AG20443 (cell line): ENCODE measurements at places on chromosomes 2 and 18.

GRCh38 chr18:78448106-78448505 lies 531.5 kb upstream of the SALL3 start:
- no peak for DNase-seq

- peak; percentile 56 for DNase-seq
Observed at GRCh38 chr2:172239944-172240590, 137.4 kb upstream of the DLX2 start.

- no peak for DNase-seq
Observed at GRCh38 chr18:26813043-26813442, 52.5 kb downstream of the AQP4 start.

GRCh38 chr2:64274399-64275173 lies 130.4 kb upstream of the PELI1 start:
- DNase-seq, result no peak

GRCh38 chr18:26804519-26804918 lies 61.0 kb downstream of the AQP4 start:
- no peak for DNase-seq

DNA sequence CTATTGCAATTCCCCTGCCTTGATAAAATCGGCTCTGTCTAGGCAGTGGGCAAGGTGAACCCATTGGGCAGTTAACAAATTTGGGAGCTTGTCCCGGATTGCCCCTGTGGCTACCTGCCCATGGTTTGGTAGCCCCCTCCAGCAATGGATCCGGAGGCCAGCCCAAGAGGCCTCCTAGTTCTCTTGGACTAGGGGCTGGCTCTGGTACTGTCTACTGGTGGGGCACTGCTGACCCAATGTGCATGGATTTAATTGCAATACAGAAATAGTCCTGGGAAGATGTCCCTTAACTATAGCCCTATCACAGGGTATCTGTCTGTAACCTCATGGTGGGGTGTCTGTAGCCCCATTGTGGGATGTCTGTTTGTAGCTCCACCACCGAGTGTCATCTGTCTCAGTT lies 37.5 kb upstream of the SH3RF3 start:
- no peak for DNase-seq

GRCh38 chr2:69020496-69021426 lies 7.8 kb downstream of the ANTXR1 start:
- DNase-seq, result no peak

GRCh38 chr18:26875040-26875654 lies 9.6 kb upstream of the AQP4 start:
- DNase-seq, result no peak

- DNase-seq, result no peak
Observed at GRCh38 chr18:57728941-57729511, 74.1 kb downstream of the ATP8B1 start.

GRCh38 chr2:136510244-136510643 lies 255.1 kb upstream of the THSD7B start:
- no peak for DNase-seq

DNA sequence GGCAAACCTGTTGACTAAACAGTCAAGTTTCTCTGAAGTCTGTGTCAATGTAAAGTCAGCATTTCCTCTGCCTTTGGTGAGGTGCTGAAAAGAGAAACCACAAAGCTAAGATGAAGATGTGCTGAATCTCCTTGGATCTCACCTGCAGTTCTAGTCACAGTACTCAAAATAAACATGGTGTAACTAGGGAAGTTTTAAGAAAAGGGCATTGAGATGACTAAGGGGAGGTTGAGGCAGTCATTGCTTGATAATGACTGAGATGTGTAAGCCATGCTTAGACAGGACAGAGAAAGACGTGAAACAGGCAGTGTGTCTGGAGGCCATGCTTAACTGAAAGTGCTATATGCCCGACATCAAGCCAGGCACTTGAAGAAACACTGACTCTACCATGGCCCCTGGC lies 1010.0 kb upstream of the CELF4 start:
- no peak for DNase-seq
